ENCODE measurements at places on chromosomes 7 and 10.

DNA sequence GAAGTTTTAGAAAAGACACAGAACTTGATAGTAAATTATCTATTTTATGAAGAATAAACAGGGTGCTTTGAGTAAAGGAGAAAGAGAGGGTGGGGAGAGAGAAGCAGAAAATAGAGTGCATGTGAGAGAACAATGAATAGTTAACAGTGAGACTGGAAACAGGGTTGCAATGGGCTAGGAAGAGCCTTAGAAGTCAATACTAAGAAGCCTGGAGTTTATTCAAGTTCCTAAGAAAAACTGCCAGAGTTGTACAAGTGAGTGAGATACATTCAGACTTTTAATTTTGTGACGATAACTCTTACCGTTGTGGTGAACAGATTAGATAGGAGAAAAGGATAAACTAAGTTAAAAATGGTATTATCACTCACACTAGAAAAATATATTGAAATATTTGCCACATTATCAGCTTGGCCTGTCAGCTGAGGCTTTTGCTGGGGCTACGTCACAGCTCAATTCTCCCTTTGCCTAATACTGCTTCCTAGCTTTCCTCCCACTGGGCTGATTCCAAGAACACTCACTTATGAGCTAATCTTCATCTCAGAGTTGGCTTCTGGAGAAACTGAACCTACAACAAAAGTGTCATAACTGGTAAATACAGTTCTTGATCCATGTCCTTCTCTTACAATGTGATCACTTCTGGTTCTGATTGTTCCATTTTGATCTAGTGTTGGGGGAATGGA is 92.7 kb downstream of the SEMA3D start:
- no peak for DNase-seq

GRCh38 chr10:38038107-38038931 is 27.8 kb downstream of the ZNF33A start:
- DNase-seq = no peak

DNA sequence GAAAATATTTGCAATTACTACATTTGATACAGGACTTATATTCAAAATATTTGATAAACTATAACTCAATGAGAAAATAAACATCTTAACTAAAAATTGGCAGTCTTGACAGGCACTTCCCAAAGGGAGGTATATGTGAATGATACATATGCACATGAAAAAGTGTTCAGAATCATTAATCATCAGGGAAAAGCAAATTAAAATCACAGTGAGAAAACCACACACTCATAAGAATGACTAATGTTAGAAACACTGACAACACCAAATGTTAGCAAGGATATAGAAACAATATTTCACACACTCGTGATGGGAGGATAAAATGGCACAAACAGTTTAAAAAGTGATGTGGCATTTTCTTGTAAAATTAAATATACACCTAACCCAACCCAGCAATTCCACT is 4.1 kb upstream of the VPS26A start:
- no peak for DNase-seq

GRCh38 chr10:49500412-49500811 is 38.5 kb downstream of the ERCC6 start:
- no peak for DNase-seq

GRCh38 chr7:73366127-73366526 is 38.2 kb downstream of the FKBP6 start:
- DNase-seq = no peak

DNA sequence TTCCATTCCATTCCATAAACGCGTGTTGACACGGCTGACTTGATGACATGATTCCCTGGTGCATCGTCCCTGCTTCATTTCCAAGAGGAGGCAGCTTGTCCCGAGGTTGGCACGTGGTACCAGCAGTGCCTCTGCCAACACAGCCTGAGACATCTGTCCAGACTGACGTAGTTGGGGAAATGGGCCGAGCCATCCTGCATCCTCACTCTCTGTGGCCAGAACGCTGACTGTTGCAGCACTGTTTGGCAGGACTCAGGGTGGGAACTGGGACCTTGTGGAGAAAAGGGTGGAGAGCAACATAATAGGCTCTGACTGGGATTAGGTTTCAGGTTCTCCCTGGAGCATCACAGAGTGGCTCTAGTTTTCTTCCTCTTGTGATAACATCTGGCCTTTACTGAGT is 118.6 kb upstream of the BTBD16 start:
- no peak for DNase-seq

GRCh38 chr10:71268247-71268691 is 50.8 kb upstream of the SLC29A3 start:
- DNase-seq = no peak

DNA sequence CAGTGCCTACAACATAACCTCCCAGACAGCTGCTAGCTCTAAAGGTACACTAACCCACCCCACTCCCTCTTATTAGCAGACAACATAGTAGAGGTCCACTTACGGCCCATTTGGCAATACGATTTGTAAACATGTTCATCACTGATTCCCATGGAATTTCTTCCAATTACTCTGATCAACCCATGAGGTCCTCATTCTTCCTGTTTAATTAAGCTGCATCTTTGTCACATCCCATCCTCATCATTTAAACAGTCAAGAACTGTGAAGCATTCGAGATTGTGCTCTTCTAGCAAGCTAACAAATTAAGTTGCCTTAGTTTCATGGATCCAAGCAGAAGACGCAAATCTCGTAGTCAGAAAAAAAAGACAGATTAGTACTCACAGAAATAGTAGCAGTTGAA is 622.2 kb upstream of the VSTM2A start:
- DNase-seq = no peak

DNA sequence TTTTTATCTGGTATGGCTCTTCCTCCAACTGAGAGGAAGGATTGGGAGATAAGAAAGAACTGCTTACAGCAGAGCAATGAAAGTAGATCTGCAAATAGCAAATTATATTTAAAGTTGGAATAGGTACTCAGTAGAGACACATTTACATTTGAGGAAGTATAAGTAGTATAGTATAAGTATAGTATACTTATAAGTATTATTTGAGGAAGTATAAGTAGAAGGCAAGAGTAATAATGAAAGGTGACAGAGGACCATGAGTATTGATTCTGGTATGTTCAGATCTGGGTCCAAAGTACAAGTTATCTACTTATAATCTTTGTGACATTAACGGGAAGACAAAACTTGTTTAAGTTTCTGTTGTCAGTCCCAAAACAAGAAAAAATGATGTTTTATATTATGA is 527.6 kb upstream of the SORCS1 start:
- DNase-seq = no peak
